Stimulated activated CD4-positive, alpha-beta T cell treated with anti-CD3 and anti-CD28 coated beads, TNF-alpha, amount 100 ng/mL, for 4 hours (primary cell): ENCODE measurements at places on chromosomes 12 and 14.
A peak's percentile ranks its signal among the peaks of the same experiment; 100 is the strongest.

DNA sequence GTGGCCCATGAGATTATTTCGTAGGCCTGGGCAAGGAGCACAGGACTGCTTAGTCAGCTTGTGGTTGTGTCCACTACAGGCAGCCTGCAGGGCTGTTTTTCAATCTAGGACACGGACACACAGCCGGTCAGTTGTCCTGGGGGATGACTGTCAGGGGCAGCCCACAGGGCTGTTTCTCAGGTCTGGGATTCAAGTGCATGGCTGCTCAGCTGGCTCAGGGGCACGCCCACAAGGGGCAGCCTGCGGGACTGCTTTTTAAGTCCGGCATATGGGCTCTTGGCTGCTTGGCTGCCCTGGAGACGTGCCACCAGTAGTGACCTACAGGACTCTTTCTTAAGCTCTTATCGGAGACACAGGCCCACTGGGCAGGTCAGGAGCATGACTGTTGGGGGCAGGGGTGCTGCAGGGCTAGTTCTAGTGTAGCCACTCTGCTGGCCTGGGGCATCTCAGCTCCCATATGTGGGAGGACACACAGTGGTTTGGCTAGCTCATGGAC lies 26.6 kb upstream of the GTF2A1 start:
- DNase-seq = no peak

DNA sequence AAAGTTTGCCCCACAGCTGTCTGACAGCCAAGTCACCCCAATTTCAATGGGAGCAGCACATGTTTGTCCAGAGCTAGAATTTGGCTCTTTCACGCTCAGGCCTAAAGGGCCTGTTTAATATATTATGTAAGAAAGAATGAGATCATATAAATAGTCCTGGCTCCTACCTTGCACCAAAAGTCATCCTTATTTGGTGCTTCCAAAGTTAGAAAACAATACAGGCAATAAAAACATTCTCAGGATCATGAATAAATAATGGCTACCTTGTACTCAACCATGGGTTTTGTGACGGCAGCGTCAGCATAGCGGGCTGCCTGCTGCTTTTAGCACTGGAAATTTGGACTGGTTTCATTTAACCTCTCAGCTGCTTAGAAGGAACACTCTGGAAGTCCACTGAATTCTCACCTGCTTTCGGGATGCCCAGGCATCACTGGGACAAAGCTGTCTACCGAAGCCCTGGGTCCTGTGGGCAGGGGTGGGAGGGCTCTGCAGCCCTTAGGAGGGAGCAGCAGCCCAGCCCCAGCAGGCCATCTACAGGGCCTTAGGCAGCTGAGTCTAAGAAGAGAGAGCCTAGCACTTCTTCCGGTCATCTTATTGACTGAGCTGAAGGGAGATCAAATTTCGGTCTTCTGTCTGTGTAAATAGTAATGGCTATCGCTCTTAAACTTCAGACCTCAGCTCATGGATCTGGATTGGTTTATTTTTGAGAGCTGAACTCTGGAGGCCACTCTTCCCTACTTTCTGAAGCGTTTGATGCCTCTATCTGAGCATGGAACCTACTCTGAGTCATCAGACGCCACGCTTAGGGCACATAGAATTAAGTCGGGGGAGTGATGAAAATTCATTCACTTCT lies 106.5 kb downstream of the SAMD4A start:
- no peak for DNase-seq

- DNase-seq = no peak
Observed at GRCh38 chr14:50148799-50149198, 32.4 kb upstream of the VCPKMT start.

- no peak for DNase-seq
Observed at GRCh38 chr12:65948320-65949008, 124.2 kb downstream of the HMGA2 start.

- no peak for DNase-seq
Observed at GRCh38 chr12:39763890-39764169, 144.2 kb upstream of the ABCD2 start.

DNA sequence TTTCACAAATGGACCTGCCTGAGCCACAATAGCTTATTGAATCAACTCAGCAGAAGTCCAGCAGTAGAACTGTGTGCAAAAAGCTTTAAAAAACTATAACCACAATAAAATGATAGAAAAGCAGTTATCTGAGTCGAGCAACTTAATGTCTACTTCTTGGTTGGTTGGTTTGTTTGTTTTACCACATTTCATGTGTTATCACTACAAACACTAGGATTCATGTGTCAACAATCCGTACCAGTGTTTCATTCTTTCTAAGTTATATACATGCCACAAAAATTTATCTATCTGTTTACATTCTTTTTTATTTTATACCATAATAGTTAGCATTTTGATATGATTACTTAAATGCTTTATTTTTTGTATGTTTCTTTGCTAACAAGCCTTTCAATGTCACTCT lies 339.0 kb downstream of the KCNH5 start:
- no peak for DNase-seq

GRCh38 chr14:93375673-93376156 lies 28.7 kb downstream of the COX8C start:
- no peak for DNase-seq

- DNase-seq = peak; percentile 44
Observed at GRCh38 chr14:102096569-102097188, 9.8 kb upstream of the HSP90AA1 start.
